ENCODE measurements at places on chromosomes 2 and 18.

- DNase-seq: no peak
These were observed 41.4 kb downstream of the STARD6 start for GRCh38 chr18:54316071-54316820.

GRCh38 chr2:239348563-239349452, 52.0 kb downstream of the HDAC4 start:
- DNase-seq: no peak

DNA sequence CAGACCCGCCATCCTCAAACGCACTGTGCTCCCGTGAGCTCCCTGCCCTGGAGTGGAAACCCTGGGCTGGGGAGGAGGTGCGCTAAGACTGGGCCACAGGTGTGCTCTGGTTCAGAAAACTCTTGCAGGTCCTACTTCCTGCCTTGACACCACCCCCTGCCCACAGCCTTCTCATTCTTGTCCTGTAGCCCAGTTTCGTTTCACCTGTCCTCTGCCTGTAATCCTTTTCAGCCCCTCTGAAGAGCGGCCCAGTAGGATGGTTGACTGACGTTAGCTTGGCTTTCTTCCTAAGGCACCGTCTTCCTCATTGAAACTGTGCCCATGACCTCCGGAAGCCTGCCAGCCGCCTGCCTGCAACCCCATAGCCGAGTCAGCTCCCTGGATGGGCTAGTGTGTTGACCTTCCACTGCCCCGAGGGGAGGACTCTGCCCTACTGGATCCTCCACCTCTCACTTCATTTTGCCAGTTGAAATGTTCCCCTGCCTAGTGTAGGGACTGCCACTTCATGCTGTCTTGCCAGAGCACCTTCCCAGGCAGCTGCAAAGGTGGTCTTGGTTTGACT, 116.9 kb downstream of the AGAP1 start:
- no peak for DNase-seq

DNA sequence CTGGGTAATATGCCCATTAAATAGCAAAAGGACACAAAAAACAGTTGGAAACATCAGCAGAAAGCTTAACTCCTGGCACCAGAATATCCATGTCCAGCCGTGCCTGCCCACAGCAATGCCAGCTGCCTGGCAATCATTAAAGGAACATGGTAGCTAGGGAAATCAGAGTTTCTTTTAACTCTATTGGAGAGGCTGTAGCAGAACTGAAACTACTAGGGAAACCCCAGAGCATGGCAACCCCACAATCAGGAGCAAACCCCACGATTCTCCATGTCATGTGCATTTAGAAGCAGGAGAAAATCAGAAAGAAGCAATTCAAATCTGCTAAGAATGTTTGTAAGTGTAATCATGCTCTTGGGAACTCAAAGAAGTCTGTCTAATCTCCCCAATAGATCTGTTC, 409.0 kb upstream of the SMIM21 start:
- DNase-seq: no peak

DNA sequence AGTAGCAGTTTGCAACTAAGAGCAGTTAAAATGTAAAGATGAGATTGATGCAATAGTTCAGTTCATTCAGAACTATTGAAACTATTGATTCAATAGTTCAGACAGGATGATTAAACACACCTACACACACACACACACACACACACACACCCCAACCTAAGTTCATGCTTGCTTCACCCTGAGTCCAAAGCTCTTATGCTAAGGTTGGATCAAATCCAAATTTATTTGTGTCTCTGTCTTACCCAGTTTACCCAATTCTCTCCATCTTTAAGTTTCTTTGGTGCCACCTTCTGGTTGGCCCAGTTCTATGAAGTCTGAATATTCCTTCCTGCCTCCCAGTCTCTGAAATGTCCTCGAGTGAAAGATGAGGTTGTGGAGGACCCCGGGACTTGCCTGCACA, 5.1 kb downstream of the SERPINB8 start:
- DNase-seq: no peak

GRCh38 chr2:173793709-173794565, 171.2 kb downstream of the SP3 start:
- DNase-seq: no peak

GRCh38 chr2:68411397-68412126, 46.5 kb downstream of the PLEK start:
- DNase-seq: peak; percentile 2

- no peak for DNase-seq
These were observed 168.7 kb downstream of the TNS1 start for GRCh38 chr2:217834057-217834620.

GRCh38 chr18:79511671-79512301, 116.1 kb downstream of the NFATC1 start:
- DNase-seq: no peak

Measured in NCI-H2081 (cell line).